ENCODE measurements at places on chromosomes 7 and 10.

DNA sequence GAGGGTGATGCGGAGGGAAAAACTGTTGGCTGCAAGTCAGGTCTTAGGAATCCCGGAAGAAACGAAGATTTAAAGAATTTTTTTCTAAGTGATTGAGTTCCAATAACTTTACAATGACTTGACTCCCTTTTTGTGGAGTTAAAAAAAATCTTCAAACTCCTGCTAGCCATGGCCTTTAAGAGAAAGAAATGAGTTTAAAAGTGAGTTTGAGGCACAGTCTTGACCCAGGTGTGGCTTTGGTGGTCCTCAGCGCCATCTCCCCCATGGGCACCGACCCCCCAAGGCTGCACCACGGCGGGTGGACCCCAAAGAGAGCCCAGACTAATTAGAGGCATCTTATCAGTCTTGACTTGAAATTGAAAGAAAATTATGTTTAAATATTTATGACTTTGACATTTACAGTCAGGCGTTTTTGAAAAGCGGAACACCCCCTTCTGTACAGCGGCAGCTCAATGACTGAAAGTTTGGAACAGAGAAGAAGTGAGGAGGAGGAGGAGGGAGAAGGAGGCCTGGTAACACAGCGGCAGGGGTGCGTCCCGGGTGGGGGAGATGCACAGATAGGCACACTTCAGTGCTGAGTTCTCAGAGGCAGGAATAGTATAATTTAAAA lies 349.6 kb downstream of the DNAJB6 start:
- no peak for DNase-seq

DNA sequence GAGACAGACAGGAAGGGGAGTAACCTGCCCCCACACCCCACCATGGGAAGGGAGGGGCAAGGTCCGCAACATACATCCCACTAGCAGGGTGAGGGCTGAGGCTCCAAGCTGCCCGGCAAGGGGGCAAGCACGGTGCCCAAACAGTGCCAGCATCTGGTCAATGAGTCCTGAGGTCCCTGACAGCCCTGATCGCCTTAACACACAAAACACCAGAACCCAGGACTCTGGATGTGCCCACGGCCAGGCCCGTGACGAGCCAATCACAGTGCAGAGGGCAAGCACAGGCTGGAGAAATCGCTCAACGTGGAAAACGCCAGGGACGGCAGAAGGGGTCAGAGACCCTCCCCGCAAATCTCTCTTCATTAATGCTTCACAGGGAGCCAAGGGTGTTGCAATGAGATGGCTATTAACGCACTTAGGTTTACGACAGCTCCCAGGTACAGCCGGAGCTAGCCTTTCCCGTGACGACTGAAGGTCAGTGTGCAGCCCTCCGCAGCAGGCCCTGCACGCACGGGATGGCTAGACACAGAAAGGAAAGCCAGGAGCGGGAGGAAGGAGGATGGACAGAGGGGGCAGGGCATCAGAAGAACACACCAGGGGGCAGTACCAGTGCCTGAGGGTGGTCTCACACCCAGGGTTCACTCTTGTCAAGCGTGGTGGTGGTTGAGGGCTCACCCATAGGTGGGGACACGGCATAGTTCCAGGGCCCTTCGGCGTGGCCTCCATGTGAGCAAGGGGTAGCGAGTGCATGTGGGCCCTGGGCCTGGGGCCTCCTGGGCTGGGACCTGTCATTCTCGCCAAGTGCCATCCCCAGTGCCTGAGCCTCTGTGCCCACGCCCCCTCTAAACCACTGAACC lies 220.5 kb downstream of the MAD1L1 start:
- DNase-seq = no peak

DNA sequence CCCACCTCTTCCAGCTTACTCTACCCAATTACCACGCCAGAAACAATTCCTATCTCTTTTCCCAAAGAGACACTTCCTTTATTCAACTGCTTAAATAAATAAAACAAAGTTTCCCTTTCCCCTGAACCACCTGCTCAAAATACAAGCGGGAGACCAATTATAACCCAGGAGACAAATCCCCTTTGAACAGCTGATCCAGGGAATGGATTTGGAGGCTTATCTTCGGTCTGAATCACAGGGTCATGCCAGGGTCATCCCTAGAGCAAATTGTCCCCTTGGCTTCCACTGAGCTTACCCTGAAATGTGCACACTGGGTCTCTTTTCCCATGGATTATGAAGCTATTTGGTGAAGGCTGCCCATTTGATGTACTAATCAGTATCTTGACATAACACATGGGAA lies 99.9 kb upstream of the JAZF1 start:
- DNase-seq = no peak

- no peak for DNase-seq
Measured at GRCh38 chr7:45597286-45597984, 23.3 kb downstream of the ADCY1 start.
